NCI-H226 (cell line): ENCODE measurements at places on chromosomes 7 and 10.

GRCh38 chr7:74324531-74325209 is 35.5 kb downstream of the CLIP2 start:
- no peak for DNase-seq

GRCh38 chr10:72171175-72171630 is 44.6 kb upstream of the ANAPC16 start:
- peak; percentile 81 for DNase-seq

GRCh38 chr10:28411648-28412047 is 108.8 kb upstream of the MPP7 start:
- DNase-seq, result no peak

GRCh38 chr10:24495666-24496460 is 227.8 kb downstream of the ARHGAP21 start:
- DNase-seq, result no peak

GRCh38 chr10:75040576-75040975 is 70.9 kb upstream of the SAMD8 start:
- no peak for DNase-seq

DNA sequence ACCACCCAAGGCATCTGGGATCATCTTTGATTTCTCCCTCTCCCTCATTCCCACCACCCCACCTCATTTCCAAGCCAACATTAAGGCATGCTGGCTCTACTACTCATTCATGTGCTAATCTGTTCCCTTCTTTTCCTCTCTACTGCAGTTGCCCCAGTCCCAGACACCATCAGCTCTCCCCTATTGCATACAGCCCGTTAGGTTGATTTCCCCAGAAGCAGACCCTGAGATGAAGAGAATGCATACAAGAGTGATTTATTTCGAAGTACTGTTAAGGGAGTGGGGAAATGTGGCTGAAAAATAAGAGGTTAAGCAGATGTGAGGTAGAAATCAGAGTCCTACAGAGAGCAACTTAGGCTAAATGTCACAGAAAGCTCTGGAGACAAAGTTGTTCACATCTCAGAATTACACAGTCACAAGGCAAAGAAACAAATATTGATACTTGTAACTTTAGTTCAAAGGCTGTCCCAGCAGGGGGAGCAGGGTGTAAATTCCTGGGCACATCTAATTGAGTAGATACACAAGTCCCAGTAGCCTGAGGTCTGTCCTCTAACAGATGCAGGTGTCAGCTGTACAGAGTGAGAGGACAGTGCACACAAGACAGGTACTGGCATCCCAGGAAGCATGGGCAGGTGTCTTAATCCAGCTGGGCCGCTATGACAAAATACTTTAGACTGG is 20.9 kb downstream of the AKR1D1 start:
- peak; percentile 11 for DNase-seq
